Ascending aorta (tissue), 2 donors: ENCODE measurements at places on chromosomes 16 and 17. TPM values are rescaled to one million over a fixed set of nuclear protein-coding genes. Genes with fewer than 3 reads are reported as not detected.

GRCh38 chr16:11181899-11182279, 74.1 kb downstream of the SOCS1 start:
- DNase-seq: no peak

The CBLN1 gene
- total RNA-seq: not detected

GRCh38 chr16:74944466-74944865, 40.5 kb downstream of the WDR59 start:
- no peak for DNase-seq

GRCh38 chr16:86314402-86315025, 195.8 kb upstream of the FOXF1 start:
- DNase-seq: no peak

GRCh38 chr17:42695500-42695899, 13.2 kb downstream of the CNTNAP1 start:
- DNase-seq: no peak

DNA sequence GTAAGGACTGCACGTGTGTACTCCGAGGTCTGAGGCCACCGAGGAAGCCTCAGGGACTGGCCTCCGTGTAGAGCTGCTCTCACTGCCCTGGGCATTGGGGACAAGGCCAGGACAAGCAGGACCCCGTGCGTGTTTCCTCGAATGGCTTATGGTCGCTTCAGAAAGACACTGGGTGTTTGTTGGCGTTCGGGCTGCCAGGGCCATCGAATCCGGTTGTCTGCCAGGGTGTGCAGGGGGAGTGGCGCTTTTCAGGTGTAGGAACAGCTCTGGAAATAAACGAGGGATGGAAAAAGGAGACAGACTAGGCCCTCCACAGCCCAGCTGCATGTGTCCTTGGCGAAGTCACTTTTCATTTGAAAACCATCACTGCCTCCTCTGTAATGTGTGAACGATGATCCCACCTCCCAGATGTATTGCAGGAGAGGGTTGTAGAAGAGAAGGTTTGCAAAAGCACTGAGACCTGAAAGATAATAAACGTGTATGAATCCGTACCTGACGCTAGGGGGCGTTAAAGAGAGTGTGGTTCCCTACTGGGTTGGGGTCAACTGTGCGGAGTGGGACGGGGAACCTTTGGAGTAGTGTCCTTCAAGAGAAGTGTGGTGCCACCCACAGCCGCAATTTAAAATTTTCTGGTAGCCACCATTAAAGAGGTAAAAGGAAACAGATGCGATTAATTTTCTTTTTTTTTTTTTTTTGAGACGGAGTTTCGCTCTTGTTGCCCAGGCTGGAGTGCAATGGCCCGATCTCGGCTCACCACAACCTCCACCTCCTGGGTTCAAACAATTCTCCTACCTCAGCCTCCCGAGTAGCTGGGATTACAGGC, 2.1 kb upstream of the ZSCAN10 start:
- no peak for DNase-seq

The SLFN12 gene
- 6.8 TPM for total RNA-seq

DNA sequence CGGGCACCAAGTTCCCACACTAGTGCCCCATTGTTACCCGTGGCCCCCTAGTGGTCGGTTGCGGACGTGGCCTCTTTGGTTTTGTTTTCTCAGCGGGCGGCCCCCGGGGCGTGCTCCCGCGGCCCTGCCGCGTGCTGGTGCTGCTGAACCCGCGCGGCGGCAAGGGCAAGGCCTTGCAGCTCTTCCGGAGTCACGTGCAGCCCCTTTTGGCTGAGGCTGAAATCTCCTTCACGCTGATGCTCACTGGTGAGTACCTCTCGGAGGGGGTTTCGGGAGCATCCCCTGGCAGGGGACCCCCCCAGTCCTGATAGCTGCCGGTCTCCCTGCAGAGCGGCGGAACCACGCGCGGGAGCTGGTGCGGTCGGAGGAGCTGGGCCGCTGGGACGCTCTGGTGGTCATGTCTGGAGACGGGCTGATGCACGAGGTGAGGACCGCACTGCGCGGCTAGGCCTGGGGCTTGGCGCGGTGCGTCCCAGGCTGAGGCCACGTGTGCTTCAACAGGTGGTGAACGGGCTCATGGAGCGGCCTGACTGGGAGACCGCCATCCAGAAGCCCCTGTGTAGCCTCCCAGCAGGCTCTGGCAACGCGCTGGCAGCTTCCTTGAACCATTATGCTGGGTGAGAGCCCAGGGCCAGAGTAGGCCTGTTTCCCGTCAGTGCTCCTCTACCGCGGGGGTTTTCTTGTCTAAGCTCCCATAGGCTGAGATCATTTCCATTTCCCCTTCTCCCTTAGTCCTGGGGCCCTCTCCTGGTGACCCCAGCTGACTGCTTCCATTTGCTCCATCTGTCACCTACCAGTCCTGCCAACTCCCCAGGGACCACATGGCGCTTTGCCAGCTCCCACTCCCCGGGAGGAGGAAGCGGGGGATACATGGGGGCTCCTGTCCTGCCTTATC, 1.7 kb downstream of the SPHK1 start:
- DNase-seq: peak; percentile 86
